HepG2 (cell line): ENCODE measurements at places on chromosomes 7 and 10. TPM values are rescaled to one million over a fixed set of nuclear protein-coding genes. Genes with fewer than 3 reads are reported as not detected.
A peak's percentile ranks its signal among the peaks of the same experiment; 100 is the strongest.

The PTCD1 gene
- total RNA-seq: 4.7 and 8.4 TPM in 2 replicates

- no peak for DNase-seq
Measured at GRCh38 chr10:6390213-6390845, 187.6 kb downstream of the PFKFB3 start.

- peak; percentile 46 for DNase-seq
Measured at GRCh38 chr7:24812305-24812945, 55.2 kb upstream of the GSDME start.

GRCh38 chr7:25625306-25625992 is 397.2 kb upstream of the NPVF start:
- no peak for DNase-seq

DNA sequence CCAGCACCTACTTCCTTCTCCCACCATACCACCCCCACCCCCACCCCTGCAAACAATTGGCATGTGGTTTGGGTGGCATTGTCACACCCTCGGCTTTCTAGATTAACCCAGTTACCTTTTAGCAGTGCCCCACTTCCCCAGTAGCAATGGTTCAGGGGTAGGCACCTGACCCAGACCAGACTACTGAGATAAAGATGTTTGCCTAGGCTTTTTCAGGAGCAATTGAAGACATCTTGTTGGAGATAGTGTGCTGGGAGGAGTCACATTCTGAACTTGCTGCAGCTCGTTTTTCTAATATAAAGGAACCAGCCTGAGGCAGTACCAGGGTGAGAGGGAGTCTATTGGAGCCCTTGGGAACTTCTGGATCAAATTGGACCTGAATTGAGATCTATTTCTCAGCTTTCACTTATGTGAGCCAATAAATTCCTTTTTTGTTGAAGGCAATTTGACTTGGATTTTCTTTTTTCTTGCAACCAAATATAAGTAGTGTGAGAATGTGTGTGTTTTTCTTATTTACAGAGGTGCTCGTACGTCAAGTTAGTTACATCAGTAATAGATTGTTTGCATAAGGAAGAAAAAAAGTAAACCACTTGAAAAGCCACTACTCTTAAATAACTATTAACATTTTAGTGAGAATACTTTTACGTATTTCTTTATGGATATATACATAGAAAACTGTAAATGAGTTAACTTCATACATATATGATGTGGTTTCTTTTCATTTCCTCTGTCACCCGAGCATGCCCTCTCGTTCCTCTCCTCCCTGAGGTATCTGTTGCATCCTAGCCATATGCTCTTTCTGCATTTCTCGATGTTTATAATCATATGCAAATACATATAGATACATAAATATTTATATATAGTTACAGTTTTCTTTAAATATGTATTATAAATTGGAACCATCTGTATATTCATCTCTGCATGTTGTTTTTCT is 38.0 kb downstream of the RAB18 start:
- DNase-seq: no peak

DNA sequence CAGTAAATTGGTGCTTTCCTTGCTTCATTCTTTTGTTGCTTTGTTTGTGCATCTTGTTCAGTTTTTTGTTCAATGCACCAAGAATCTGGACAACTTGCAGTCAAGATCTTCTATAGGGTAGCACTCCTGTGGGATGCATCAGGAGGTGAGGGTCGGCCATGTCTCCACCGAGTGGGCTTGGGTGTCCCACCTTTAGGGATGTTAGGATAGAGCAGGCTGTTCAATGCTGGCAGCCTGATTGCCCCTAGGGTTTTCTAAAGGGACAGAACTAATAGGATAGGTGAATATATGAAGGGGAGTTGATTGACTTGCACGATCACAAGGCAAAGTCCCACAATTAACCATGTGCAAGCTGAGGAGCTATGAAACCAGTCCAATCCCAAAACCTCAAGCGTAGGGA is 109.9 kb downstream of the GLRX3 start:
- DNase-seq: no peak

DNA sequence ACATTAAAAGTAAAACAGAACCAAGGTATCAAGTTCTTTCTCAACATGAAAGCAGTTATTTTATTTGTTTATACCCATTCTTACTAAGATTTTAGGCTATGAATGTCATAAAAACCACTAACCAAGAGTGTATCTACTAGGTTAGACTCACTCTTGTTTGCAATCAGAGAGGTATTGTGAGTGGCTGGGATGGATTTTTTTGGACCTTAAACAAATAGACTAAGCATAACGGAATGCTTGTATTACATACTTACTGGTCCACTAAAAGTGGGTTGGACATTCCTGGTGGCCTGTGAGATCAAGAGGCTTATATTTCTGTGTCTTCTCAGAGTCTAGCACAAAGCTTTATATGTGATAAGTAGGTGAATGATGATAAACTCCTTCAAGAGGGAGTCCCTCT is 32.6 kb upstream of the CBLL1 start:
- DNase-seq: no peak

The FAM25G gene
- total RNA-seq: not detected in 2 replicates

GRCh38 chr10:123574109-123574698 is 92.0 kb upstream of the GPR26 start:
- no peak for DNase-seq

- DNase-seq: no peak
Measured at GRCh38 chr7:157020514-157021070, 10.1 kb upstream of the MNX1 start.

DNA sequence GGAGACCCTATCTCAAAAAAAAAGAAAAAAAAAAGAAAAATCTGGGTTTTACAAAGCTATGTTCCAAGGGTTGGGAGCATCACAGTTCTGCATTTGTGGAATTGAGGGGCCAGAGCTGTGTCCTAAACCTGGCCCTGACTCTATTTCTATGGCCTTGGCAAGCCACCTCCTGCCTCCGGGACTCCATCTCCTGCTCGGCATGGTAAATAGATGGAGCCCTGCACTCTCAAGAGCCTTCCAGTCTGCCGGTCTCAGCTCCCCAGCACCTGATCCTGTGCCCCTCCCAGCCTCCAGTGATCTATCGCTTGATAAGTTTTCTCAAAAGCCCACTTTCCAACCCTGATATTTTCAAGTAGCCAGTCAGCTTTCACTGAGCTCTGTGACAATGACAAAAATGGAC is 43.0 kb downstream of the KCNH2 start:
- no peak for DNase-seq

DNA sequence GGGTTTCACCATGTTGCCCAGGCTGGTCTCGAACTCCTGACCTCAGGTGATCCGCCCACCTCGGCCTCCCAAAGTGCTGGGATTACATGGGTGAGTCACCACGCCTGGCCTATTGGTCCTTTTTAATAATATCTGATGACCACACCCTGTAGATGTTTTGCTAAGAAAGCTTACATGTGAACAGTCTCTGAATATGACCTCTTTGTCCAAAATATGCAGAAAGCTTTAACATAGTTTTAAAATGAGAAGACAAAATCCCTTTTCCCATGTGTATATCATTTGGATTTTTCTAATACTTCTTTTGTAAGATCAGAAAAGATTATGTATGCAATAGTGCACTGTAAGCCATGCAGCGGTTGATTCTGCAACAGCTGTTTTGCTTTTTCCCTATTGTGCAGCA is 38.5 kb downstream of the MCU start:
- no peak for DNase-seq

The TMEM213 gene
- not detected in 2 replicates for total RNA-seq
